Activated T-cell treated with anti-CD3 and anti-CD28 coated beads, Interleukin-2, amount 50 U/mL, for 4 hours (primary cell): ENCODE measurements at places on chromosomes 11 and 22. TPM values are rescaled to one million over a fixed set of nuclear protein-coding genes. Genes with fewer than 3 reads are reported as not detected.

C22orf42 gene
- total RNA-seq, result not detected

- no peak for DNase-seq
Observed at GRCh38 chr11:88414981-88415413, 77.5 kb upstream of the CTSC start.

DNA sequence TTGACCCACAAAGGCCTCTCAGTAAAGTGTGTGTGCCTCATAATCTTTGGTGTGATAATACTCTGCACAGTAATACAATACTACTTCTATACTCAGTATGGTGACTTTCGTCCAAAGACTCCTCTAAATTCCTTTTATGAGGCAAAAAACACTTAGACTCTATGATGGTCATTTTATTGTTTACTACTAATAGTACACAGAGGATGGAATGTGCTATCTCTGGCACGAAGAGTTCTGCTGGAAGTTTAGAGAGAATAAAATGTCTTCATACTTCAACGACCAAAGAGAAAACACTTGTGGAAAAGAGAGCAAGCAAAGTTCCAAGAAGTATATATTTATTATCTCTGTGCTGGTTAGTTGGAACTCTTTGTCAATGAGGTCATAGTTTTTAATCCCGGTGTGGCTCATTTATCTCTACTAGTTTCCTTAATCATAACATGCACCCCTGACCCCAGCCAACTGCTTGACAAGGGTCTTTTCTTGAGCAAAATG lies 7.5 kb upstream of the CSTF3 start:
- DNase-seq, result no peak

DNA sequence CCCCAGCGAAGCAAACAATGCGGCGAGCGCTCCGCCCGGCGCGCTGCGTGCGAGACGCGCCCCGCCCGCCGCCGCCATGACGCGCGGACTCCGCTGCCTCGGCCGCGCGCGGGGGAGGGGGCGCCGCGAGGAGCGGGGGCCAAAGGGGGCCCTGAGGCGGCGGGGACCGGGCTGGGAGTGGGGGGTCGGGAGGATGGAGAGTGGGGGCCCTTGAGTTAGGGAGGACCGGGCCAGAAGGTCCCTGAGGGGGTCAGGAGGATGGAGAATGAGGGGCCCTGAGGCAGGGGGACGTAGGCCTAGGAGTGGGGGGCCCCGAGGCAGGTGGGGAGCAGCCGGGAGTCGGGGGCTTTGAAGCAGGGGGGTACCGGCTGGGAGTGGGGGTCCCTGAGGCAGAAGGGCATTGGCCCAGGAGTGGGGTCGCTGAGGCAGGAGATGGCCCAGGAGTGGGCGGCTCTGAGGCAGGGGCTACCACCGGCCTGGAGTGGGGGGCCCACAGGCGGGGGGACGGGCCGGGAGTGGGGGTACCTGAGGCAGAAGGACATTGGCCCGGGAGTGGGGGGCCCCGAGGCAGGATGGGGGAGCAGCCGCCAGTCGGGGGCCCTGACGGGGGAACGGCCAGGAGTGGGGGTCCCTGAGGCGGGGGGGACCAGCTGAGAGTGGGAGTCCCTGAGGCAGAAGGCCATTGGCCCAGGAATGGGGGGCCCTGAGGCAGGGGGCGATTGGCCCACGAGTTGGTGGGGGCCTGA lies at the start of gene BRD1:
TSS of gene BRD1 (minus strand) at position 21 of the 746 bp plus-strand sequence. CDS start 3,556 bp downstream, outside the sequence.
- DNase-seq, result peak; percentile 52

DNA sequence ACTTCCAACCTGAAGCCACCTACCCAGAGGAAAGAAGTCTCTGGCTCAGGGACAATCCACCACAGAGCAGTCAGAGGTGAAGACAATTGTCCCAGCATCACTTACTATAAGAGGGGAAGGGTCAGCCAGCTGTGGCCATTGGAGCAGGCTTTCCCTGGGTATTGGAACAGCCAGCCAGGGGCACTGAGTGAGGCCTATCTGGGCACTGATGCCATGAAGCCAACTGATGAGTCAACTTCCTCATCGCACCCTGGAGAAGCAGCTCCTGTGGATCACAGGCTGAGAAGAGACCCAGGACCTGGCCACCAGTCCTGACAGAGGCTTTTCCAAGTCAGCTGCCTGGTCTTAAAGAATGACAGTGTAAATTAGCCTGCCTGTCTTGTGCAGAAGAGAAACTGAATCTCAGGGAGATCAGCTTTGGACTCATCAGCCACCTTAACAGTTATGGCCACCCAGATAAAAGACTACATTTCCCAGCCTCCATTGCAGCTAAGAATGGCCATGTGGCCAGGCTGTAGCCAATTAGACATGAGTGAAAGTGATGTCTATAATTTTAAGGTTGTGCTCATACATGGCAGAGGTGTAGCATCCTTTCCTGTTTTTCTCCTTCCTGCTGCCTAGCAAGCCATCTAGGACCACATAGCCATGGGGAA lies 19.0 kb downstream of the CHST1 start:
- no peak for DNase-seq

DNA sequence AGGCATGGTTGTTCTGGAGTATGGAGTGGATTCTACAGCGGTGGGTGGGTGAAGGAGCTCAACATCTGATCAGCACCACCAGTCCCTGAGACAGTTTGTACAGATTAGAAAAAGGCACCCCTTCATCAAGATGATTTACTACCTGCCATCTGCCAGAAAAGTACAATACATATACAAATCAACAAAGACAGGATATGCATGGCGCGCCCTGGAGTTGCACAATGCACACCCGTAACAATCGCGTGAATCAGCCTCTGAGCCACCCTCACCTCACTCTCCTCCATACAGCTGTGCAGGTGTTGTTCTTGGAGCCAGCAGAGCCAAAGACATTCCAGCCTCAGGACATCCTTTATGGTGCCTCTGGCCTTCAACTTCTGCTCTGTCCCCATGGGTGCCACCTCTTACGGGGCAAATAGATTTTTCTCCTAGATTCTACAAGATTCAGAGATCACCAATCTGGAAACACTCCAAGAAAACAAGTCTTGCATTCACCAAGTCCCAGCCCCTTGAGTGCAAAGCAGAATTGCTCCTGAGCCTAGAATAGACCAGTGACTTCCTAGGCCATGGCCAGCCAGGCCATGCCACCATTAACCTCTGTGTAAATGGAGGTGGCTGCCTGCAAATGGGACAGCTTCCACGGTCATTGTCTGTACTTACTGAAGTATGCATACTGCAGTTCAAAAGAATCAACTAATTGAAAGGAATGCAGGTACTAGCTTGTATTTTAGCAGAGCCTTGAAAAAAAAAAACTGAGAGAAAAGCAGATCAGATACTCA lies 490.9 kb downstream of the SOX6 start:
- DNase-seq, result no peak

DNA sequence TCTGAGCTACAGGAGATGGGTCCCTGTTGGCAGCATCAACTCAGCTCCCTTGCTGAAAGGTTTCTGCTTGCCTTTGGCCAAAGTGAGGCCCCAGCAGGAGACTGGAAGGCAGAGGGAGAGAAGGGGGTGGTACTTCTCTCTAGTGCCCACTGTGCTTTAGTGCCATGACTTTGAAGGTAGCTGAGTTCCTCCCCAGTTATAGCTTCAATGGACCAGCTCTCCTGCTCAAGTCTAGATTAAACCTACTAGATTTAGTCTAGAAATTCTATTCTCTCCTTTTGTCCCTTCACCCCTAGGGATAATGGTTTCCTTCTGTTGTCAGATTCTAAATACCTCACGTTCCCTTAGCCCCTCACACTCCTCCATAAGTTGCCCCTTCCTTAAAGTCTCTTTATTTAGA lies 119.2 kb downstream of the TIMP3 start:
- no peak for DNase-seq
